ENCODE measurements at places on chromosomes 3 and 15.
A peak's percentile ranks its signal among the peaks of the same experiment; 100 is the strongest.

DNA sequence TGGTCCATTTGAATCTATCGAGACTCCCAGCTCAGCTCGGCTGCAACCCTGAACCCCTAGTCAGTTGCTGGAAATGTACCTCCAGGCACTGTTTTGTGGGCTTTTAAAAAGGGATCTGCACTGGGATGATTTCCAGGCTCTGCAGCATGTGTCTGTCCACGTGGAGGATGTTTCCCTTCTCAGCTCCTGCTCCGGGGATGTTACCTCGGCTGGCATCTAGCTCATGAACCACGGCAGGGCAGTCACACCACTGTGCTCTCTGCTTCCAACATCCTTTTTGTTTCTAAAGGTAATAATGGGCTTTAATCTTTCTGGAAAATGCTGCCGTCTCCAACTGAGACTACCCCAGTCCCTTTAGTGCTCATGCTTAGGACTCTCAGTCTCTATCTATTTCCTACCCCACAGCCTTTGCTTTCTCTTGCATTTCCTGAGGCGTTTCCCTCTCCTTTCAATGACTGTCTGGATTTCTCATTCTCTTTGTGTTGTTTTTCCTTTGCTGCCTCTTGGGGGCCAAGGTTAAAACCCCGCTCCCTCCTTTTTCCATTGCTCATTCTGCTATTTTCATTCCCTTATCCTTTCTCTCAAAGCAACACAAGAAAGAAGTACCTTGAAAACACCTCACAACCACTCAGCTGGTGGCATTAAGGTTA is 42.9 kb upstream of the AKAP13 start:
- DNase-seq, result no peak

DNA sequence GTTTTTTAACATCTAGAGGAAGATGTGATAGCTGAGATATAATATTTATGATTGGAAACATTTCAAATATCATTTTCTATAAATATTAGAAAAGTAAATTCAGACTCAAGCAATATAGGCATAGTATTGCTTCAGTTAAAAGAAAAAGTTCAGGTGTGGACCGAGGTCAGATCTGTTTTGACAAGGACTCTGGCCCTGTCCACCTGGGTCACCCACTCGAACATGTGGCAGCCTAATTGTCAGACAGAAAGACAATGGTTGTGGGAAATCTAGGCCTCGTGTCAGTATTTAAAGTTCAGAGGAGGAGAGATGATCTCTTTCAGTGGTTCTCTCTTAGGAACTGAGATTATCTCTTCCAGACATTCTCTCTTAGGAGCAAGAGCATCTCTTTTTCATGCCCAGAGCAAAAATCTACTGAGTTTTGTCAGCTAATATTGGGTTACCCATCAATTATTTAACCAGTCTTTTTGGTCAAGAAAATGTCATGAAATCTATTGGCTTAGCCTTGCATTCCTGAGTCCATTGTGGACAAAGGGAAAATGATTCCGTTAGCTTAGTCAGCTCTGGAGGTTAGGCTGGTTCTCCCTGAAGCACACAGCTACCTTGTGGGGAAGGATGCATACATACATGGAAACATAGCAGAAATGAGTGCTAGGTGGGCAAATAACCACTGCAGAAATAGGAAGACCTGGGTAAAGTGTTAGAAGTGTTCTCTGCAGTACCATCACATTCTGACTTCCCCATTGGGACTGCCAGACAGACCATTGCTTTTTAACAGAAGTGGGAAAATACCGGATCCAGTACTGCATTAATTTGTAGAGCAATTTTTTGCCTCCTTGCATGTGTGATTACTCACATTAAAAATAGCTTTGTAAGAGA is 343.3 kb downstream of the GRM7 start:
- DNase-seq, result no peak

GRCh38 chr15:58724466-58724865 is 25.0 kb downstream of the ADAM10 start:
- no peak for DNase-seq

GRCh38 chr15:39919748-39920509 is at the start of gene GPR176:
Gene GPR176 (minus strand): TSS chr15:39920266. CDS start chr15:39920026, 240 bp downstream.
- no peak for DNase-seq

DNA sequence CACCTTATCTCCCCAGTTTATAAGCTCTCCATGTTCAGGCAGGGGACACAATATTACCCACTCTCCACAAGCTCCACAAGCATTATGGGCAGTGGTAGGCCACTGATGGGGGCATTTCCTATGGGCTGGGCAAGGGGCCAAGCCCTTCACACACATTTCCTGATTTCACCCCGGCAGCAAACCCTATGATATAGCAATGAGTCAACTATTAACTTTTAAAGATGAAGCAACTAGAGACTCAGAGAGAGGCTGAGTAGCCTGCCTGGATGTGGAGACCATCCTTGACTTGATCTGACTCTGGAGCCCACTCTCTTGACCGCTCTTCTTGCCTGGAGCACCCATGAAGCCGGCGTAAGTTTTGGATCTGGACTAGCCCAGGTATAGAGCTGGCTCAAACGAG is 27.4 kb downstream of the FOXL2NB start:
- DNase-seq, result no peak

DNA sequence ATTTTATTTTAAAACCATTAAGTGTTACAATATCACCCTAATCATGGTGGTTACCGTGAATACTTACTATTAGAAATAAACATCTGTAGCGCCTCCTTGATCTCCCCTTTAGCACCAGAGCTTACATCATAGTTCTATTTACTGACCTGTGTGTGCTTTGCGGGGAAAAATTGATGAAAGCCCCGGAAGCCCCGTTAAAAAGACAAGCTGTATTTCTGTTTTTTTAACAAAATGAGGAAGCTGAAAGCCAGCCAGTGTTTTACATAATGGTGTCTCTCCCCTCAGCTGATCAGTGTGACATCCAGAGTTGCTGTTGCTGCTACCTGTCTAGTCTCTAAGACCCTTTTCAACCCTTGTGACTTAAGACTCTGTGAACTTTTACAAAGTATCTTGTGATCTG is 100.8 kb downstream of the OPA1 start:
- no peak for DNase-seq

DNA sequence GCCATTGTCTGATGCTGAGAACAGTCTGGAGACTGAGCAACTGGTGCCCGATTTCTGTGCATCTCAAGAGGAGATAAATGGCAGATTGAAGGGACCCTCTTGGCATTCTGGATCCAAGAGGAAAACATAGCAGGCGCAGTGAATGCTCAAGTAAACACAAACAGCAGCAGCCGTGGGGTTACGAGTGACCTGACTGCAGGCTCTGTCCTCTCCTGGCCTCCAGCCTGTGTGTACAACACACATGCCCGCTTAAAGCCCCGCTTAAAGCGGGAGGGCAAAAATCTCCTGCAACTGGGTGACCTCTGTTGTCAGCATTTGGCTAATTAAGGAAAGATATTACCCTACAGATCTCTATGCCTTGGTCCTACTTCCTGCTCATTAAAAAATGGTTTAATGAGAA is 120.5 kb downstream of the GREM1 start:
- DNase-seq, result peak; percentile 20

- DNase-seq, result no peak
Measured at GRCh38 chr3:152943645-152944044, 108.7 kb downstream of the P2RY1 start.

GRCh38 chr3:27686642-27687041 is 35.5 kb downstream of the EOMES start:
- DNase-seq, result no peak

DNA sequence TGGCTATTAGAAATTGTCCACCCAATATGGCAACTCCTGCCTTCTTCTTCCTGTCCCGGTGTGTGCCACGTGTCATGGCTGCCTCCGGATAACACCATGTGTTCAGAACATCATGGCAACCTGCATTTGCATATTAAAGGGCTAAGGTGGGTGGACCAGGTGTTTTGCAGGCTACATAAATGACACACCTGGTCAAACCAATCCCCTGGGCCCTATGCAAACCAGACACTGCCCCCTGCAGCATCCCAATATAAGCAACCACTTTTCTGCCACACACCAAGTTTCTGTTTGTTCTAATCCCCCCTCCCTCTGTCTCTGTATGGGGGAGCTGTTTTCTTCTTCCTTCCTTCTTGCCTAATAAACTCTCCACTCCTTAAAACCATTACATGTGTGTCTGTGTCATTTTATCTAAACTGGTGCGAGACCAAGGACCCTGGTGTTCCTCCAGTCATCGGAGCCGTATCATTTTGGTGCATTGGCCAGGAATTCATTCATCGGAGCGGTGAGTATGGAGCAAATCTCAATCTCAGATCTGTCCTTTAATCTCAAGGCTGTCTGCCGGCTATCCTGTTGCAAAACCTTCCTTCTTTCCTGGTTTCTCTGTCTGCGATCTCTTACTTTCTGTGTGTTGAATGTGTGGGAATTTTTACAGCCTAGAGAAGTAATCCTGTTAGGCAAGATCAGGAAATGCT is 44.5 kb downstream of the NCEH1 start:
- no peak for DNase-seq

- DNase-seq, result no peak
Measured at GRCh38 chr15:77430652-77431051, 10.0 kb downstream of the HMG20A start.

GRCh38 chr3:169790687-169791429 is 17.7 kb downstream of the MYNN start:
- DNase-seq, result no peak

- no peak for DNase-seq
Measured at GRCh38 chr15:67897646-67898339, 57.9 kb upstream of the RNU6-1 start.

DNA sequence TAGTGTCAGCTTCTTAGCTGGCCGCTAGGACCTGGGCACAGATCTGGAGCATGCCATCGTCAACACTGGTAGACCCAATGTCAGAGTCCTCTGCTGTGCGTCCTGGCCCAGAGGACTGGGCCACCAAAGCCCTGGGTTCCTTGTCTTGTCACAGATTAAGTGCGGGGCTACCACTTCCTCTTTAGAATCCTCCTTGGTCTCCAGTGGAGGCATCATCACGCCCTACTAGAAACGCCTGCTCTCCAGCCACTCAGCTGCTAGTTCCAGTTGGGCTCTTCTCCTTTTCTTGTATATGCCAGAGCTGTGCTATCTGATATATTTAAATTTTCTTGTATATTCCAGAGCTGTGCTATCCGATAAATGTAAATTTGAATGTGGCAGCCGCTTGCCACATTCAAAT is 11.2 kb downstream of the PPCDC start:
- no peak for DNase-seq

GRCh38 chr3:112519424-112520001 is 20.2 kb upstream of the BTLA start:
- peak; percentile 82 for DNase-seq

GRCh38 chr3:145370870-145371269 is 790.1 kb downstream of the PLOD2 start:
- DNase-seq, result no peak

- no peak for DNase-seq
Measured at GRCh38 chr3:63519426-63519825, 133.0 kb upstream of the SNTN start.

GRCh38 chr15:90561344-90562244 is 31.9 kb downstream of the CRTC3 start:
- no peak for DNase-seq

GRCh38 chr3:45555086-45555591 is 39.4 kb upstream of the LIMD1 start:
- no peak for DNase-seq

DNA sequence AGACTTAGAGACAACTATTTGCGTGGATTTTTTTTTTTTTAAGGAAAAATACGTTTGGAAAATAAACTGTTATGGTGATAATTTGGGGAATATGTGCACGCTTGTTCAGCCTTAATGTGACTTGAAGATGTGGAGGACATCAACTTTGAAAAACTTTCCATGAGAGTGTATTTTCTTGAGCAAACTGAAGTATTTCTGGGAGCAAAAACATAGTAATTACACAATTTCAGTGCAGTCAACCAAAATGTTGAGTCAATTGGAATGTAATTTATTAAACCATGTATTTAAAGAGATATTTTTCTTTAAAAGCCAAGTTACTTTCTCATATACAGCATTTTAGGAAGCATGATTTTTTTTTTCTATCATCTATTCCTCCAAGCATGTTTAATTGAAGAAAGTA is 80.3 kb upstream of the FLNB start:
- no peak for DNase-seq

- no peak for DNase-seq
Measured at GRCh38 chr3:136353461-136353860, 103.3 kb downstream of the PCCB start.

- DNase-seq, result no peak
Measured at GRCh38 chr15:59885832-59886231, 118.3 kb upstream of the FOXB1 start.

- DNase-seq, result no peak
Measured at GRCh38 chr15:100111125-100112060, 230.4 kb downstream of the ADAMTS17 start.

DNA sequence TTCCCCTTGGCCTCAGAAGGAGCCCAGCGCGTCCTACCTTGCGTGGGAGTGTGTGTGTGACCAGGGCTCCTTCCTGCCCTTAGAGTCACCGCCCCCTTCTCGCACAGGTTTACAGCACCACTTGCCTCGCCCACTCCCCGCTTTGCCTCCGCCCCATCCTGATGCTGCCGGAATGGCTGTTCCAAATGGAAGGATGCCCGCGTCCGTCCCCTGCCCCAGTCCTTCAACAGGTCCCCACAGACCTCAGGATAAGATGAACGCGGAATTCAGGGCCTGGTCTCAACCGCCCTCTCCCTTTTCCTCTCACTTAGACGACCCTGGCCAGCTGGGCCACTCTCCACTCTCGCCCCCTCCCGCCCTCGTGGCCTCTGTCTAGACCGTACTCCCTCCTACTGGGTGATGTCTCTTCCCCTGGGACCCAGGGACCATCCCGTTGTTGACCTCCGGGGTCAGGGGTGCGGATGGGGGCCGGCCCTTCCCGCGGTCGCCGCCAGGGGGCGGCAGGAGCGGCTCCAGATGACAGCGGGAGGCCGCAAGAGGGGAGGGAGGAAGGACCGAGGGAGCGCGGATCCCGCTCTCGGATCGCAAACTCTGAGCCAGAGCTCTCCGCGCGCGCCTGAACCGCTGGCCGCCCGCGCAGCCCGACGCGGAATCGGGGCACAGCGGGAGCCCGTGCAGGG is at the start of gene THSD4:
TSS of gene THSD4 (plus strand) at position 585 of the 680 bp plus-strand sequence.
- peak; percentile 2 for DNase-seq

- no peak for DNase-seq
Measured at GRCh38 chr15:88647351-88648105, 8.7 kb downstream of the ISG20 start.

DNA sequence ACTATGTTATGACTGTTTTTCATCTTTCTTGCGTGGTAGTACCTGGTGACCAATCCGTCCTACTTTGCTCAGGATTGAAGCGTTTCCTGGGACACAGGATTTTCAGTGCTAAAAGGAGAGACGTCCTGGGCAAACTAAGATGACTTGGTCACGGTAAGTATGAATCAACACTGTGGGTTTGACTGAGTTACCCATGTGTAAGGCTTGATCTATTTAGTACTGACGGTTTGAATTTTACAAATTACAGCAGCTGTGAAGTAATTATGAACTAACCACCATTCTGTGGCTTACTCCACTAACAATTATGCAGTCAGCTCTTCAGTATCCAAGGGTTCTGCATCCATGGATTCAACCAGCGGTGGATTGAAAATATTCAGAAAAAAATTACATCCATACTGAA is 172.9 kb upstream of the FEZF2 start:
- DNase-seq, result no peak

GRCh38 chr3:141111364-141112155 is 60.4 kb downstream of the SPSB4 start:
- DNase-seq, result no peak

- no peak for DNase-seq
Measured at GRCh38 chr3:187747506-187747905, 2.2 kb upstream of the BCL6 start.

Measured in hippocampal formation (tissue), 2 donors.